ENCODE measurements at places on chromosomes 13 and 19. TPM values are rescaled to one million over a fixed set of nuclear protein-coding genes. Genes with fewer than 3 reads are reported as not detected.

GRCh38 chr13:104006625-104007075 is 940.4 kb upstream of the SLC10A2 start:
- DNase-seq = no peak

- DNase-seq = no peak
Measured at GRCh38 chr19:6697291-6697690, 23.2 kb downstream of the C3 start.

DNA sequence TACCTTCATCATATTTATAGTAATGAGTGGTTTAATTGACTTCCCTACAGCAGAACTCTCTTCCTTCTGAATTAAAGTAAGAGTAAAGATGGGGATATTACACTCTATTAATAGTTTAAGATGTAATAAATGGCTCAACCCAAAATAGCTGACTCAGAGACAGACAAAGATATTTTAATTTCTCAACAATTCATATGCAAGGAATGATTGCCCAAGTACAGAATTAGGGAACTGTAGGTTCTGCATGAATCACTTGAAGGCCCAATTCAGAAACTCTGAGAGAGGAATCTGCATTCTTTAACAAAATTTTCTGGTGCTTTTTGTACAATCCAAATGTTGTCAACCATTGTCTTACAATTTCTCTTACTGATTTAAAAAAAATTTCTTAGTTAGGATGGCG is 42.9 kb upstream of the PCDH9 start:
- DNase-seq = no peak

GRCh38 chr19:52936954-52937325 is 13.7 kb upstream of the ZNF888 start:
- DNase-seq = no peak

GRCh38 chr13:89783221-89783755 is 1564.2 kb upstream of the MIR17HG start:
- no peak for DNase-seq

DNA sequence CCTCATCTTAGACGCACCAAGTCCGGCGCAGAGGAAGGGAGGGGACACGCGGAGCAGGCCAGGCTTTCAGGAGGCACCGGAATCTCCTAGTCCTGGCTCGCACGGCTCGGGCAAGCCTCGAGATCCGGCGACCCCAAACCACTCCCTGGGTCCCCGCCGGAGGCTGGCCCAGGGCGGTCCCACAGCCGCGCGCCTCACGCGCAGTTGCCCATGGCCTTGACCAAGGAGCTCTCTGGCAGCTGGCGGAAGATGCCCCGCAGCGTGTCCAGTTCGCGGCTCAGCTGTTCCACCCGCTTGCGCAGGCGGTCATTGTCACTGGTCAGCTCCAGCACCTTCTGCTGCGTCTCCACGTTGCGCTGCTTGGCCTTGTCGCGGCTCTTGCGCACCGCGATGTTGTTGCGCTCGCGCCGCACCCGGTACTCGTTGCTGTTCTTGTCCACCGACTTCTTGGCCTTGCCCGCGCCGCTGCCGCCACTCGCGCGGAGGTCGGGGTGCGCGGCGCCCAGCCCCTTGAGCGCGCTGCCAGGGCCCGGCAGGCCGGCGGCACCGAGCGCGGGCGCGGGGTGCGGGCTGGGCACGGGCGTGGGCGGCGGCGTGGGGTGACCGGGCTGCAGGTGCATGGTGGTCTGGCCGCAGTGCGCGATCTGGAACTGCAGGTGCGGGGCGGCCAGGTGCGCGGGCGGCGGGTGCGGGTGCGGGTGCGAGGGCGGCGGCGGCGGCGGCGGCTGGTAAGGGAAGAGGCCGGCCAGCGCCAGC is 1.0 kb downstream of the CEBPA start:
- DNase-seq = no peak

DNA sequence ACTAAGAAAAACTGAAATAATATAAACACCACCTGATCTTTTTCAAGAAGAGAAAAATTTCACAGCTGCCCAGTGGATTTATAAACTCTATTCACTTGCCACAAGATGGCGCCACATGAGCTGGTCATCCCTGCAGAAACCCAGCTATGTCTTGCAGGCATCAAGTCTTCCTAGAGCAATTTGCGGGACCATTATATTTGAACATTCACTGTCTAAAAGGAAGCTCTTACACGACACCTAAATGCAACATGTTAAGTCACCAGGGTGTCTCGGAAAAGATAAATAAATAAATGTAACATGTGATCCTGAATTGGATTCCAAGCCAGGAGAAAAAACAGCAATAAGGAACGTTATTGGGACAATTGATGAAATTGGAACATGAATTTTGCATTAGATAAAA is 20.3 kb upstream of the AKT2 start:
- peak; percentile 88 for DNase-seq

DNA sequence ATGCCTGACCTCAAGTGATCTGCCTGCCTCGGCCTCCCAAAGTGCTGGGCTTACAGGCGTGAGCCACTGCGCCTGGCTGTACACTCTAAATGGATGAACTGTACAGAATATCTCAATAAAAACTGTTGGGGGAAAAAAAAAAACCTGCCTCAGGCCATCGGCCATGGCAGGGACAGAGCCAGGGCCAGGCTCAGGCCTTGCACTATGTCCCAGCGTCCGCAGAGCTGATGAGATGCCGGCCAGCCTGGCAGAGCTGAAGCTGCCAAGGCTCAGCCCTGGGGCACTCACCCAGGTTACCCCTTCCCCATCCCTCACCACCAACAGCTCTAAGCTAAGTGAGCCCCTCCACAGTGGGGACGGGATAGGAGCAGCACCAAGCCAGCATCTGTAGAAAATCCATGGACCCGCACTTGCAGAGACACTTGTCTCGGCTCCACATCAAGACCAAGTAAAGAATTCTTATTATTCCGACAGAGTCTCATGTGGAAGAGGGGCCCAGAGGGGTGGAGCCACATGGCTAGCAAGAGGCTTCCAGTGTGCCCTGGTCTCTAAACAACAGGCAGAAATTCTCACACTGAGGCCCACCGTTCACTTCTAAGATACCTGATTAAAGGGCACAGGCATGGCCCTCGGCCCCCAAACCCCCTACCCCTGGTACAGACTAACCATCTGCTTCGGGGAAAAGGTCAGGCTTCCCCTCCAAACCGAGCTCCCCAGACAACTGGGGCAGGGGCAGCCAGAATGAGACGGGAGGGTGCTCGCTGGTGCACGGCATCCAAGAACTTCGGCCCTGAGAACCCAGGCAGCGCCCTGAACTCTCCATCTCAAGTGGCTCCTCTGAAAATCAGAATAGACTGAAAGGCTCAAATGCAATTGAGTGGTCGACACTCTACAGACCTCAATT is 5.8 kb downstream of the PPP6R1 start:
- DNase-seq = no peak

DNA sequence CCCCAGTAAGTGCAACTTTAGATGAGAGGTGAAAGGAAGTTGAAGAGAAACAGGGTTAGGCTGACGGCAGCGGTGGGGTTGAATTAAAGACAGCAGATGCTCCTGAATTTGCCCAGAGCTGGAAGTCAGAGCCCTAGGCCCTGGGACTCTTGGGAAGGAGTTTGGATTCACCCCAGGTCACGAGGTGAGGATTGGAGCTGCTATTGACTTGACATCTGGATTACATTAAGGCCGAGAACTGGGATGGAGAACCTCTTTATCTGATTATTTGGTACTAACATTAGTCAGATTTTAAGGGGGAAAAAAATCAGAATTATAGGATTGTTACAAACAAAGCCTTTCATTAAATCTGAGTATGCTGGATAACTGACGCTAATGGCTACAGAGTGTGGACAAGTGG is 367.2 kb downstream of the ZNF536 start:
- DNase-seq = no peak

DNA sequence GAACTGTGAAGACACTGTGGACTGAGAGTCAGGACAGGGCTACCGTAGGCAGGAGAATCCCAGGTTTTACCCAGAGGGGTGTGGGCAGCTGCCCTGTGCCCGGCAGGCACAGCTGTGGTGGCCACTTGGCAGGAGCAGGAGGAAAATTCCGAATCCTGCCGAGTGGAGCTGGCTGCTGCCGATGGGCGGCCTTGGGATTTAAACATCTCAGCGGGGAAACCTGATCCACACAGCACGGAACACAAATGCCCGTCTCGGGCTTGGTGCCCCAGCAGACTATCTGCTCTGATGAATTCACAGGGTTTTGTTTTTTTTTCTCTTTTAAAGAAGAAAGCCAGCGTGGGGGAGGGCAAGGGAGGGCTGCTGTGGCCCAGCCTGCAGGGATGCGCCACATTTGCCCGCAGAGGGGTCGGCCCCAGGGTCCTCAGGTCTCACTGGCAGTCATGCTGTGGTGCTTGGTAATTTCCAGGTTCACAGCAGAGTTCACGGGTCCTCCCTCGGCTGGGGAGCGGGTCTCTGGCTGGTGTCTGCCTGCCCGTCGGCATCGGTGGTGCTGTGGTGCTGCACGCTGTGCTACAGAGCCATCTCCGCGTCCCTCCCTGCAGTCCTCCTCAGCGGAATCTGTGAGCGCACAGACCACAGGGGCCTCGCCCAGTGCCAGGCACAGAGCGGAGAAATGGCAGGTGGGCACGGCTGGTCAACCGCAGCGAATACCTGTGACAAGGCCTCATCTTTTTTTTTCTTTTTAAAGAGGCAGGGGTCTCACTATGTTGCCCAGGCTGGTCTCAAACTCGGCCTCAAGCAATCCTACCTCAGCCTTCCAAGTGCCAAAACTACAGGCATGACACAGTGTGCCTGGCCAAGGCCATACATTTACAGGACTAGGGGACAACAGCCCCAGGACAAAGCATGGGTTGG is 28.1 kb downstream of the MPND start:
- DNase-seq = no peak

DNA sequence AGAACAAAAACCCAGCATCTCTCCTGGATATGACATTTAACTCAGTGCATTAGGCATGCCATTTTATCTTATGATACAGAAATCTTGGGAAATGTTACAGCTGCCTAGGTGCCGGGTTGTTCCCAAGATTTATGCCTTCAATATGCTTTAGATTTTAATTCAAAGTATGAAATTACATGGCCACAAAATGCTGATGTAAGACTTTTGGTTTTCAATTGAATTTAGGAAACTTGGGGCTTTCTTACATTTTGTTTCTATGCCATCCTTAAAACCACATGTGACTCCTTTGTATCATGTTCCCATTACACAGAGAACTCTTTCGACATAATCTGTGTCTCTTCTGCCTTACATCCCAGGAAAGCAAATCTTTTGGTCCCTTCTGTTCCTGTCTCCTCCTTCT is 83.9 kb downstream of the CCNA1 start:
- DNase-seq = no peak

- peak; percentile 86 for DNase-seq
Measured at GRCh38 chr19:48325265-48325910, at the start of gene EMP3. TSS of gene EMP3 (plus strand) at chr19:48325552. CDS start at chr19:48326845, 1,293 bp downstream.

DNA sequence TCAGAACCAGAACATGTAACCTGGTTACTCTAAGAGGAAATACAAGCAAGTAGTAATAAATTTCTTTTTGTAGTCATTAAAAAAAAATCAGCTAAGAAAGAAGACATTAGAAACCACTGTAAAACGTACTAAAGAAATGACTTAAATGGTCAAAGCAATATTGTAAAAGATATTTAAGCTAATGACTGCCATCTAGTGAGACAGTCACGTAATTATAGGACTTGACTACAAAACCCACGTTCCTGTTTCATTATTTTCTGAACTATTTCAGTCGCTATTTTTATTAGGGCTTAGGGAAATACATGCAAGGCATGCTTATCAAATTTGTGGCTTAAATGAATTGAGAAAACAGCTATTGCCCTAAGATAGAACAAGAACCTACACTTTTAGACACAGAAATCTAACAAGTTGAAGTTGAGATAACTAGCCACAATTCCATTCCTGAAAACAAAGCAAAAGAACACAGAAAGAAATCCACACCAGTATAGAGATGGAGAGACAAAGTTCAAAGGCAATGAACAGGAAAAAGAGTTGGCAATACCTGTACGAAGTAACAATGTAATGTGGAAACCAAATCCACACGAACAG is 17.9 kb downstream of the ALG5 start:
- peak; percentile 67 for DNase-seq

DNA sequence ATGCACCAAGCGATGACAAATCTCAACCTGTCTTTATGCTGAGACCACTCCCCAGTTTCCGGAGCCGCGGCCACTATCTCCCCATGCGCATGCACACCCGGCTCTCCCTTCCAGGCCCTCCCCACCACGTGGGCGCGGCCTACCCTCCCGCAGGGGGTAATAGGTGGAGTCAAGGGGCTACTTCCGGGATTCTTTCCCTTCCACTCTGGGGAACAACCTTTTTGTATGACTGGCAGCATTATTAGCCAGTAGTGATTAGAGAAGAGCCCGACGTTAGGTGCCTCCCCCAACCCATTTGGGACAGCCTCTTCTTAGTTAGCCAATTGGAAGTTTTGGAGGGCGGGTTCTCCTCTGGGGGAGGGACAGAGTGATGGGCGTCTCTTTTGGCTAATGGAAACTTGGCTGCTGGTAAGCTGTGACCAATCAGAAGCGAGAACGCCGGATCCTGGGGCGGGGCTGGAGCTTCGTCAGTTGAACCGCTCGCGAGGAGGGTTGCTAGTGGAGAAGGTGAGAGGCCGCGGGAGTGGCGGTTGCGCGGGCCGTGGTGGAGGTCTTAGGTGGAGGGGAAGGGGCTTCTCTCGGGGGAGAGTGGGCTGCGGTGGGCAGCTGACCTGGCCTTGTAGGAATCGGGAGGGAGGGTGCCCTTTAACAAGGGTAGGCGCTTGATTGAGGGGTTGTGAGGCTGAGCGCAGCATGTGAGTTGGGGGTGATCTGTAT is at the start of gene CCDC61:
Gene CCDC61, plus strand, starts transcription at position 470 of the 717 bp plus-strand sequence. CDS start 7,552 bp downstream, outside the sequence.
- DNase-seq = peak; percentile 100

DNA sequence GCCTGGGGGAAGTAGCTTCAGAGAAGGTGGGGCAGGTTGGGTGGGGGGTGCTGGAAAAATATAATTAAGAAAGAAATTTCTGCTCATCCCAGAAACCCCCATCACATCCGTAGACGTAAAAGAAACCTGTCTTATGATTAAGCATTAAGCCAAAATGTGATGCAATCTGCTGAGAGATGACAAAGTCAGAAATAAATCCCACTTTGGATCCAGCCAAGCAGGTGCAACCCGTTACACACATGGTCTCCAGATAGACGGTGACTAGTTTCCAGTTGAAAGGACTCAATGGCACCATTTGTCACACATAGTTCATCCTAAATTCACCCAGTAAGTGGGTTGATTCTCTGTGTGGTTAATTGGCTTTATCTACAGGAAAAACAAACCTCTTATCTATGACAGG is 34.1 kb downstream of the PSG5 start:
- DNase-seq = no peak

- DNase-seq = no peak
Measured at GRCh38 chr13:40456979-40457553, 209.4 kb downstream of the FOXO1 start.

ACP5 gene
- 64.7 TPM for total RNA-seq

SHFL gene
- total RNA-seq = 24.3 TPM

SULT2B1 gene
- total RNA-seq = 0.34 TPM

CYP4F2 gene
- total RNA-seq = not detected

MKNK2 gene
- total RNA-seq = 19.1 TPM

All from SK-MEL-5 (cell line).